HT1080 (cell line): ENCODE measurements at places on chromosomes 1 and 21.

GRCh38 chr1:33048426-33048825, 11.7 kb upstream of the AK2 start:
- DNase-seq: no peak

- no peak for DNase-seq
These were observed 194.9 kb downstream of the DYRK1A start for GRCh38 chr21:37561506-37561905.

GRCh38 chr1:47675047-47675675, 237.3 kb downstream of the FOXD2 start:
- DNase-seq: no peak

GRCh38 chr1:239717097-239717917, 330.9 kb downstream of the CHRM3 start:
- DNase-seq: no peak

DNA sequence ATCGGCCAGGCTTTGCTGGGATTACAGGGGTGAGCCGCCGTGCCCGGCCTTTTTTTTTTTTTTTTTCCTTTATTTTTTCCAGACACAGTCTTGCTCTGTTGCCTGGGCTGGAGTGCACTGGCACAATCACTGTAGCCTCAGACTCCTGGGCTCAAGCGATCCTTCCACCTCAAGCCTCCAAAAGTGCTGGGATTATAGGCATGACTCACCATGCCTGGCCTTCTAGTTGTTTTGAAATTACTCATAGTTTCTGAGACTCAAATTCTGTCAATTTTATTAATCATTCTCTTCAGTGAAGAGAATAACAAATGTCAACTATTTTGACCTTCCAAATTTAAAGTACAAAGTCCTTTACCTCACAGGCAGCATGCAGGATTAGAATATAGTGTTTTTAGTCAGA, 374.5 kb downstream of the PLA2G4A start:
- DNase-seq: peak; percentile 80

DNA sequence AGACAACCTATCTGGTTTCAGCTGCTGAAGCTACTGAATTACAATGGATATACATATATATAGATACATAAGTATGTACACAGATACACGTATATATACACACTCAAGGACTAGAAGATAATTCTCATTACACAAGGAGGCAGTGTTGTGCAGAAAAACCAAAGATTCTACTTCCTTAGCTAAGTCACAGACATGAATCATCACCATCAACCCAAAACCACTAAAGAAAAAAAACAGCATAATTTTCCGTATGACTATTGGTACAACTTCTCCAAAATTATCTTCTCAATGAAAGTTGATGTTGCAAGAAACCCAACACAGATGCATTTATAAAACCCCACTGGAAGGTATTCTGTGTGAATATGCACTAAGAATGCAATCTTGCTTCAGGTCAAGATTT, 36.8 kb upstream of the RPF1 start:
- DNase-seq: peak; percentile 87

- peak; percentile 88 for DNase-seq
These were observed 55.4 kb upstream of the CAMK1G start for GRCh38 chr1:209527993-209528717.

GRCh38 chr1:103788377-103788776, 38.7 kb downstream of the AMY1C start:
- peak; percentile 20 for DNase-seq

DNA sequence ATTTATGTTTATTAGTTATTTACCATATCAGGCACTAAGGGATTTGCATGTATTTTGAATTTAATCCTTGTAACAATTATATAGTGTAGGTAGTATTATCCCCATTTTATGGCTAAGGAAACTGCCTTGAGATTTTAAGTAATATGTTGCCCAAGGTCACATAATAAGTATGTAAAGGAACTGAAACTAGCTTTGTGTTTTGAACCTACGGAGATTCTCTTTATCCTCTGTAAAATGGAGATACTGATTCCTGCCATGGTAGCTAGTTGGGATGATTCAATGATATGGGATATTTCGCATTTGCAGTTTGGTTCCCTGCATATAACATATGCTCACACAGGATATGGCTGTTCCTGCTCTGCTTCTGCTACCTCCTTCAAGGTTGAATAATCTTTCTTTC, 144.3 kb downstream of the ST6GALNAC3 start:
- DNase-seq: no peak

- DNase-seq: no peak
These were observed 61.2 kb upstream of the ARHGEF16 start for GRCh38 chr1:3393024-3393986.

DNA sequence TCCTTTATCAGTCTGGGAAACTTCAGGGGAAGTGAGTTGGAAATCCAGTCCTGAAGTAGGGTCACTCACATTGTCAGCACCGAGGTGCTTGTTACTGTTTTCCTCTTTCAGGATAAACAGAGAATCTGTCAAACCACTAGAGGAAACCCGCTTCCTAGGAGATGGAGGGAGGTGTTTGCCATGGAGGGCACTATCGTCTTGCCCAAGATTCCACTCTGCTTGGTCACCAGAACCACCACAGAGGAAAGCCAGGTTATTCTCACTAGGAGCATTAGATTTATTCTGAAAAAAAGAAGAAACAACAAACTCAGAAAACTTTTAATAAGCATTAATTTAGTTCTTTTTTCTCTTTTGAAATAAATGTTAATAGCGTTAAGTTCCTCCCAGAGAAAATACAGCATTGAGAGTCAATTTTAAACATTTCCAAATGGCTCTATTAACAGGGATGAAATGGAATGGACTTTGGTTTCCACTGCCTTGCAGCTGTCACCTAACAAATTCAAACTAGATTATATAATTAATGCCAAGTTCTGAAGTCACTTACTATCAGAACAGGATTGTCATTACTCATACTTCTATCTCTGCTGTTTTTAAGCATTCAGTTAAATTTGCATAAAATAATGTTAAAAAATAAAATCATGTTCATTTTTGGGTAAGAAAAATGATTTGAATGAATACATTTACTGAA, 242.8 kb downstream of the CRB1 start:
- DNase-seq: peak; percentile 4

DNA sequence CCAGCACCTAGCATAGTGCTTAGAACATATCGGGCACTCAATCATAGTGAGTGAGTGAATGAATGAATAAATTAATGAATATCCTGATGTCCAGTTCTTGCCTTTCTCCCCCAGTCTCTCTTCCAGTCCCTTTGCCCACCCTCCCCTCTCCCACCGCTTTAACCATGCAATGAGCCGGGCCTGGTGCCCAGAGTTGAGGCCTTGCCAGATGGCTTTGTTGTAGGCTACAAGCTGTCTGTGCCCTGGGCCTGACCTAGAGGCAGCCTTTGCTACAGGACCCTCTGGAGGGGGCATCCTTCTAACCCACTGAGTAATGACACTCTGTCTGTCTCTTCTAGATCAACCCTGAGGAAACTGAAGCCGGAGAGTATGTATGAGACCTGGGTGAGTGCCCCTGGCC, 6.9 kb downstream of the CASQ1 start:
- DNase-seq: no peak

DNA sequence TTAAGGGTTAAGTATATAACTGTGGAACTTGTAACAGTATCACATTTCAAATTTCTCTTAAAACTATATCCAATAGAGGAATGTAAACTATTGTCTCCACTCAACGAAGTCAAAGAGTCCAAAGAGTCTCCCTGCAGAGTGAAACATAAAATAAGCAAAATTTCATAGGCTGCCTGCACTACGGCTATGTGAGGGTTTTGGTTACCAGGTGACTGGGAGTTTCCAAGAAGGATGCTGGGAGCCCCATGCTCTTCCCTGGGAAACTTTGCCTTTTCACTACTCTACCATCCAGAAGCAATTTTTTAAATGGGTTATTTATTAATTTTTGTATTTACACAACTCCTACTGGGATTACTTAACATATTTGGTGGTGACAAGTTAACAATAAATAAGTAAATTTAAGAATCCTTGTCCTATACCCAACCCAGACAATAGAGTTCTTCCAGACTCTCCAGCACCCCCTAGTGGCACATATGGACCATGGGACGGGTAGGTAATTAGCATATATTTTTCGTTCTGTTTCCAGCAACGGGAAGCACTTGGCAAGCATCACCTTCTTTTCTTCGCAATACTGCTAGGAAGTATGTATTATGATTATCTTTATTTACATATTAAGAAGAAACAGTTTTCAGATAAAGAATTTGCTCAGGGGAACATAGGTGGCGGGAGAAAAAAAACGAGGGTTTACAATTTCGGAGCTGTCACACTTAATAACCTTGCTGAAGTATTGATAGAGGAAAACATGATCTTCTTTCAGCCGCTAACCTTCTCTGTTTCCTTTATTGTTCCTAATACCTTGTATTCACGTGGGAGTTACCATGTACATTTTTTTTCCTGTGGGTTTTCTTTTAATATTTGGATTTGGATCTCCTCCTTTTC, 3.5 kb downstream of the FMO2 start:
- peak; percentile 43 for DNase-seq

DNA sequence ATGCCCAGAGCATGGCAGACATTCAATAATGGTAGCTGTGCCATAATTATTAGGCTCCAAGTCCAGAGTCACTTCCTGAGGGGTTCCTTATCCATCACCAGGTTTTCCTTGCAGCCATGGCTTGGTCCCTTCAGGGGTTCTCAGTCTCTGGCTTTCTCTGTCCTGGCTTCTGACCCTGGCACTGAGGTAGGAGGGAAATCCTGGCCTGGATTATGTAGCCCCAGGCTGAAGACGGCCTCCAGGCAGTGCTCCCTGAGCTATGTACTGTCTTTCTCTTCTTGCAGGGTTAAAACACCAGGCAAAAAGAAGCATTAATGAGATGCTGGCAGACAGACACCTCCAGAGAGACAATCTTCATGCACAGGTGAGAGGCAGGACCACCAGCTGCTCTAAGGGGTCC, 9.5 kb upstream of the PADI3 start:
- peak; percentile 90 for DNase-seq

DNA sequence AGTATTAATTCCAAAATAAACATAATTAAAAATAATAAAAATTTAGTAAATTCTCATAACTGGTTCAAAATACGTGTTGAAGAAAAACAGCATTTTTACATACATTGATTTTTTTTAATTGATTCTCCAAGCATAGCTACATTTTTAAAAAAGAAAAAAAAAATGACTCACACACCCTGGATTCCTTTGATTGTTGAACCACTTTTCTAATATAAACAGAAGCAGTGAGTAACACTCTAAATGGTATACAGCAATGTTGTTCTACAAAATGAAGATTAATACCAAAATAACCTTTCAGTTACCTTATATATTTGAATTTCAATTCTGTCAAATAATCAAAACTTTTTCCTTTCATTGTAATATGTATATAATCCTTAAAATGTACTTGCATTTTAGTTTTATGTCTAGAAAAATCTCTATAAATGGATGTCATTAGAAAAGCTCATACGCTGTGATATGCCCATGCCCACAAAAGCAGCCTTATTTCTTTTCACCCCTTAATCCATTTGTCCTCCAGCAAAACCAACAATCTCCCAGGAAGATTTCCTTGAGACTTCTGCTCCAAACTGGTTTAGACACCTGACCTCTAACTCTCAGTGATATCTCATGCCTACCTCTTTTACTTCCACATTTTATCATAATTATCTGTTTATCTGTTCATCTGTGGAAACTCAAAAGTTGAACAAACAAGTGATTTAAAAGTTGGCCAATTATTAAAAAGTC, 246.4 kb upstream of the NR5A2 start:
- peak; percentile 23 for DNase-seq

DNA sequence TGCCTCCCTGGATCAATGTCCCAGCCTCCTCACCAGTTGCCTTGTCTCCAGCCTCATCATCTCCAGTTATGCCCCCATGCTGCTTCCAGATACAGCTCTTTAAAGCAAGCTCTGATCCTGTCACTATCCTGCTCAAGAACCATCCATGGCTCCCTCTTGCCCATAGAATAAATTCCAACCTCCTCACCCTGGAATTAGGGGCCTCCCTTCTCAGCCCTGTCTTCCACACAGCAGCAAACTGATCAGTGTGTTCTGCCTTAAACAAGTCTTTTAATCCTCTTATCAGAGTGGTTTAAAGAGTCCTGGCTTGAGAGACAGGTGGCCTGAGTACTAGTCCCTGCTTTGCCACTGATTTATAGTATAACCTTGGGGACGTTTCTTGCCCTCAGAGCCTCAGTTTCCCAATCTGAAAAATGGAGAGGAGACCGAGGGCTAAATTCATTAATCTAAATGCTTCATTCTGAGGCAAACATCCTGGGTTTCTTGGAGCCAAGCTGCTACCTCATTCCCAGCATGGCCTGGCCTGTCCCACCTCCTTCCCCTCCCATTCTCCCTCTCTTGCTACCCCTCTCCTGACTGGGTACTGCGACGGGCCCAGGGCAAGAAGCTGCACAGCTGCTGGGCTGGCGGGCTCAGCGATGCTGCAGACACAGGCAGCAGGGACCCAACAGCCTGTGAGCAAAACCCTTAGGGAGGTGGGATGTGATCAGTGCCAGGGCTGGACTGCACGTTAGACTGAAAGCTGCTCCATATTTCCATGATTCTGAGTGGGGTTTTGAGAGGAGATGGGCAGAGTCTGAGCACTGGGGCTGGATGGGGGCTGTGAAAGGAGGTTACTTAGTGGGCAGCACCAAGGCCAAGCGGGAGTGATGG, 221.4 kb downstream of the PTPRU start:
- no peak for DNase-seq

DNA sequence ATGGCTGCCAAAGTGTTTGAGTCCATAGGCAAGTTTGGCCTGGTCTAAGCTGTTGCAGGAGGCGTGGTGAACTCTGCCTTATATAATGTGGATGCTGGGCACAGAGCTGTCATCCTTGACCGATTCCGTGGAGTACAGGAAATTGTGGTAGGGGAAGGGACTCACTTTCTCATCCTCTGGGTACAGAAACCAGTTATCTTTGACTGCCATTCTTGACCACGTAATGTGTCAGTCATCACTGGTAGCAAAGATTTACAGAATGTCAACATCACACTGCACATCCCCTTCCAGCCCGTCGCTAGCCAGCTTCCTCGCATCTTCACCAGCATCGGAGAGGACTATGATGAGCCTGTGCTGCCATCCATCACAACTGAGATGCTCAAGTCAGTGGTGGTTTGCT, 215.8 kb upstream of the JUN start:
- no peak for DNase-seq

GRCh38 chr1:112638110-112638428, 18.4 kb downstream of the CAPZA1 start:
- DNase-seq: no peak
